NCI-H1092 (cell line): ENCODE measurements at places on chromosomes 16 and 17.

DNA sequence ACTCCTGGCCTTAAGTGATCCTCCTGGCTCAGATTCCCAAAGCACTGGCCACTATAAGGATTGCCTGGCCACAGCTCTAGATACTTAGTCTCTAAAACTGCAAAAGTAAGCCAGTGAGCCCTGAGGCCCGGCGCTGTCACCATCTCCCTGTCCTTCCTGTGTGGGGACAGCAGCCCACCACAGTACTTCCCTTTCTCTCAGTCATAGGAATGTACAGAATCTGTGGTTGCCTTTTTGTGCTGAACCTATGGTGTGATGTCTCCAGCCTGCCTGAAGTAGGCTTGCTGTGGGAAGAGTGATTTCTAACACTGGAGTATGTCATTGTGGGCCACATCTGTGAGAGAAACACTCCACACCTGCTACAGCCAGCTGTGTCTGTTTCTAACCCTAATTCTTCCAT lies 24.7 kb downstream of the NTAN1 start:
- DNase-seq: no peak

- DNase-seq: no peak
Observed at GRCh38 chr17:22145605-22146178, 453.4 kb downstream of the KCNJ18 start.

DNA sequence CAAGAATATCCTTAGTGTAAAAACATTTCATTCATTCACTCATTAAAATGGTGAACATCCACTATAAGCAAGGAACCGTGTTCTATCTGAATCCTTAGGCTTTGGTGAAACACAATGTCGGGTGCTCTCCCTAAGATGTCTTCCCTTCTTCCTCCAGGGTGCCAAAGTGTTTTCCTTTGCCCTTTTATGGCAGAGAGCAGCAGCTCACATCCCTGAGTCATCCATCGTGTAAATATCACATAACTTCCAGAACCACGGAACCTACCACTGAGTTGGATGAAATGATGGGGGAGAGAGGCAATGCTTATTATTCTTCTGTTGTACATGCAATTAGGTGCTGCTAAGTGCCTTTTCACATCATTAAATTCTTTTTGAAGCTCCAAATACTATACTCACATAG lies 50.2 kb downstream of the DNAH3 start:
- no peak for DNase-seq

- DNase-seq: no peak
Observed at GRCh38 chr17:61611323-61611722, 20.3 kb upstream of the NACA2 start.

DNA sequence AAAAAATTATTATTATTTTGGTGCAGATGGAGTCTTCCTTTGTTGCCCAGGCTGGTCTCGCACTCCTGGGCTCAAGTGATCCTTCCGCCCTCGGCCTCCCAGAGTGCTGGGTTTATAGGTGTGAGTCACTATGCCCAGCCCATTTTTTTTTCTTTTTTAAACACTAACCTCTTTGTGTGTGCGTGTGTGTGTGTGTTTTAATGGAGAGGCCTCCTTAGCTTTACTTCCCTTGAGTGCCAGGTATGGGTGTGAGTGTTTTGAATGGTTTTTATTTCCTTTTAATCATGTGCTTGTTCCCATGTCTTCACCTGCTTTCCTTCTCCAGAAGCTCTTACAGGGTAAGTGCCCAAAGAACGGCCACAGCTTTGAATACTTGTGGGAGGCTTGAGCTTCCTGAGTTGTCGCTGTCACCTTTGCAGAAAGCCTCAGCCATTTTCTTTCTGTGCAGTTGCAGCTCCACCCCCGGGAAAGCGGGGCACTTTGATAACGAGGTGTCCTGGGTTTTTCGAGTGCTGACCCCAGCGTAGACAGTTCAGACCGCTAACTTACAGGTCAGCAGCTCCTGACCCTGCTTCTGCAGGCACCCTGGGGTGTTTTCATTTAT lies 22.6 kb downstream of the AKAP1 start:
- no peak for DNase-seq

DNA sequence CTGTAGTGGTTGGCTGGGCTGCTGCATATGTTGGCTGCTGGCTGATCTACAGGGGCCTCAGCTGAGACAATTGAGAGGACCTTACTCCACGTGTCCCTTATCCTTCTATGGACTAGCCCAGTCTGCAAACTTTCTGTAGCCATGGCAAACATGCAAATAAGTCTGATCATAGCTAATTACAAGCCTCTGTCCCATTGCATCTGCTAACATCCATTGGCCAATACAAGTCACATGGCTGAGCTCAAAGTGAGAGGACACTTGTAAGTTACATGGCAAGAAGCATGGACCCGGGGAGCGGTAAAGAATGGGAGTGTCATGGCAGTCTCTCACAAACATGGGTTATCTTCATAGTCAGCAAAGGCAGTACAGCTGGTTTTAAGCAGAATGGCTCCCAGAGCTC lies 11.6 kb upstream of the IL4R start:
- DNase-seq: no peak

GRCh38 chr16:63188086-63188771 lies 1152.0 kb upstream of the CDH8 start:
- DNase-seq: no peak

DNA sequence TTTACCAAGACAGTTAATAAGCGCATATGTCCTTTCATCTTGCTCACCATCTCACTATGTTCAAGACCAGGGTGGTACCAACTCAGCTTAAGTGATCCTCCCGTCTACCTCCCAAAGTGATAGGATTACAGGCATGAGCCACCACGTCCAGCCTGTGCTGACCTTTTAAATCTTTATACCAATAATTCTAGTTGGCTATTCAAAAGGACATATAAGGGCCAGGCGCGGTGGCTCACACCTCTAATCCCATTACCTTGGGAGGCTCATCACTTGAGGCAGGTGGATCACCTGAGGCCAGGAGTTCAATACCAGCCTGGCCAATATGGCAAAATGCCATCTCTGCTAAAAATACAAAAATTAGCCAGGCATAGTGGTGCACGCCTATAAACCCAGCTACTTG lies 2.4 kb downstream of the CEP95 start:
- DNase-seq: no peak

- no peak for DNase-seq
Observed at GRCh38 chr17:4721203-4722135, 9.8 kb upstream of the MED11 start.

- no peak for DNase-seq
Observed at GRCh38 chr16:50697881-50698767, 4.7 kb downstream of the NOD2 start.

DNA sequence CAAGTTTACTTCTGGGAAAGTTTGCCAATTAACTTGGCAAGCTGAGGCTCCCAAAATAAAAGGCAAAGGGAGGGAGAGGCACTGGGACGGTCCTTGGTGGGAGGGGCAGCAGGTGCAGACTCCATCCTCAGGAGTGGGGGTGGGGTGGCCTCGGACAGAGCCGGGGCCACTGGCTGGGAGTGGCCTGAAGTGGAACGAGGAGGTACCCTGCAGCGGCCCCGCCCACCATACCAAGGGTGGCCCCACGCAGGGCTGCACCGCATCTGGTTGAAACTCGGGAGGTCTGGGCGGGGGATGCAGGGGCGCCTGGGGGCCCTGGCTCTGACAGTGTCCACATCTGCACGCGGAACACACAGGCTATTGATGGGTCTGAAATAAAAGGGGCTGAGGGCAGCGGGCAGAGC lies 42.4 kb upstream of the SLC38A10 start:
- DNase-seq: no peak

DNA sequence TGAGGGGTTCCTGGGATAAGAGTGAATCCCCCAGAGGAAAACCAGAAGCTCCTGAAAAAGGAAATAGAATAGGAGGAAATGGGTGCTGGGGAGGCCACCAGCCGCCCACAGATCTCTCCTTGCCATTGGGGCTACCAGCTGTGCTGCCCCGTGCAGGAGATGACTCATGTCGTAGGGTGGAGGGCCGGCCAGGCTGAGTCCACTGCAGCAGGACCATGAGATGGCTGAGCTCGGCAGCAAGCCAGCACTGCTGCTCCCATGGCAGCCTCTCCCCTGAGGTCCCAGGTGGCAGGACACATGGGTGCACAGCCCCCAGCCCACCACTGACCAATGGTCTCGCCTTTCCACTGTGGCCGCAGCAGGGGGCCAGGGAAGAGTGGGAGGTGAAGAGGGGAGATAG lies 95.5 kb downstream of the GNAO1 start:
- no peak for DNase-seq

GRCh38 chr17:42509841-42510240 lies 26.2 kb upstream of the NAGLU start:
- no peak for DNase-seq

DNA sequence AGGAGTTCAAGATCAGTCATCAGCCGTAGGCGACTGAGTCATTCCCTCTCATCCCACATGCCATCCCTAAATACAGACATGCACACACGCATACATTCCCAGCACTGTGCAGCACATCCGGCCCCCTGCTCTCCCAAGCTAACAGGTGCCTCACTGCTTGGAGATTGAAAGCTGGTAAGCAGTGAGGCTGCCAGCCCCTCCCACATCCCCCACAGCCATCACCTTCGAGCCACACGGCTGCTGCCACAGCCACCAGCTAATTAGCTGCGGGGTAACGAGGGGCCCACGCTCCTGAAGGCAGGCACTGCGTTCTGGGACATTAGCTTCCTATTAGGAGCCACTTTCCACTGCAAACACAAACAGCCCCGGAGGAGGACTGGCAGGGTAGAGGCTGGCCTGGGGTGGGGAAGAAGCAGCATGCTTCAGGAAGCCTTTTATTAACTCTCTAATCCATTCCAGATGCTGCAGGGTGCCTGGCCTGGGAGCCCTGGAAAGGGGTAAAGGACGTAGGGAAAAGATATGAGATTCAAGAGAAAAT lies 179.6 kb downstream of the CCT6B start:
- no peak for DNase-seq

DNA sequence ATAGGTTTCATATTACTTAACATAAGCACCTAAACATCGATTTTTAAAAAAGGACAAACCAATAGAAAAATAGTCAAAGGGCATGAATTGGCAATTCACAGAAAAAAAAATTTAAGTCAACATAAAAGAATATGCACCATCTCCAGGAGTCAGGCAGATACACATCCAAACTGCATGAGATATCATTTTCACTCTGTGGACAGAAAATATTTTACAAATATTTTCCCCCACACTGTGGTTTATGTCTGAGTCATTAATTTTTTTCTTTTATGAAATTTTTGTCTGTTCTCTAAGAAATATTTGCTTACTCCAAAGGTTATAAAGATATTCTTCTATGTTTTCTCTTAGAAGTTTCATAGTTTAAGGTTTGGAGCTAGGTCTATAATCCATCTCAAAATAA lies 74.4 kb upstream of the DNAH17 start:
- no peak for DNase-seq

DNA sequence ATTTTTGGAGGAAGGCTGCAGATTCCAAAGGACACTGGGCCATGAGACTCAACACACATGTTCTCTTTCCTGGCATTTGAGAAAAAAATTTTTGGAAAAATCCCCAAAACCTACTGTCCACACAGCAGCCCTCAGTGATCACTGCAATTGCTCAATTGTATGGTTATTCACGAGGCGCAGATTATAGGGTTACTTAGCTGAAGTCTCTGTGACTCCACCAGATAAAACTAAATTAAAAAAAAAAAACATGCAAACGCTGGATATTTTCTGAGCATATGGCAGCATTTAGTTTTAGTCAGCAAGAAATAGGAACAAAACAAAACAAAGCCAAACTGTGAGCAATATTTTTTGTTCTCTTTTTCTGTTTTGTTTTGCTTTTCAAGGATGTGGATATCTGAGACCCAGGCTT lies 83.8 kb upstream of the FAM20A start:
- no peak for DNase-seq

DNA sequence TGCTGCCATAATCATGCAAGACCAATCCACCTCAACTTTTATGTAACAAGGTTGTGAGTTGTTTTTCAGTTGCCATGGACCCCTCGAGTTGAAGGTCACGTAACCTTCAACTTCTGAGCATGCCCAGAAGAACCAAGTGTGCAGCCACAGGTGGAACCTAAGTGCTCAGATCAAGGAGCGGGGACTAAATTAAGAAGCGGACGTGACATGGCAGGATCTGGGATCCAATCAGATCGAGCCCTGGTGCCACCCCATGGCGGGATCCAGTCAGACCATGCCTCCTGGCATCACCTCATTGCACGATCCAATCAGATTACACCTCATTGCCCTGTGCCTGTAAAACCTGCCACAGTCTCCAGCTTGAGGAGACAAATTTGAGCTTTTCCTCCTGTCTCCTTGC lies 204.5 kb upstream of the CDH5 start:
- no peak for DNase-seq

DNA sequence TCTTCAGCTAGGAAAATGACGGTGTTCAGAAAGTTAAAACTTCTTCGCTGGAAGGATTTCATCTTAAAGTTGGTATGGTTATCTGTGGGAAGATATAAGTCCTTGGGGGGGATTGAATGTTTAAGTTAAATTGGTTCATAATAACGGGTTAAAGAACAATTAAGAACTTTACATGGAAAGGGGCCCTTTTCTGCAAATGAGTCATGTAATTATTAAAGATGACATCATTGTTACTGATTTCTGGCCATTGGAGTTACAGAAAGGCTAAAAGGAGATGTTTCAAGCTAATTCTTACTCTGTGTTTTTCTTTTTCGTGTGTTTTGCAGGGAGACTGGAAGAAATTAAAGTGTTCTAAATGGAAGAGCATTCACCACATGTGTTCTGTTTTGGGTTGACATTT lies 20.6 kb upstream of the ABCA3 start:
- DNase-seq: no peak
